ENCODE measurements at places on chromosomes 7 and 10.

GRCh38 chr7:42856605-42856987, 55.3 kb downstream of the C7orf25 start:
- DNase-seq, result no peak

- DNase-seq, result peak; percentile 52
Measured at GRCh38 chr10:75111907-75112679, 637 bp downstream of the SAMD8 start.

GRCh38 chr10:69217119-69217754, 2.9 kb upstream of the HKDC1 start:
- DNase-seq, result peak; percentile 78

GRCh38 chr10:121854809-121855445, 72.9 kb downstream of the ATE1 start:
- DNase-seq, result no peak

DNA sequence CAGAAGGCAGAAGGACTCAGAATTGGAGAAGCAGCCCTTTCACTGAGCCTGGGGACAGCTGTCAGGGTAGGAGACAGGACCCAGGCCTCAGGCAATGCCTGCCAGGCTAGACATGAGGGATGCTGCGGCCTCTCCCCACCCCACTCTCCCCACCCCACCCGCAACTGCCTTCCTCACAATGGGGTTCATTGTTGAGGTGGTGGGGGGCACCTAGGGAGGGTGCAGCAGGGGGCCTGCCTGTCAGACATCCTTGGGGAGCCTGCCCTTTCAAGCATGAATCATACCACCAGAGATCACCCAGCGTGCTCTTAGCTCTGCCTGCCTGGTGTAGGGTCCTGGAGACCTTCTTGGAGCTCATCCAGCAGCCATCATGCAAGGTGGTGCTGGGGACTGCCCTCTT, at the start of gene C10orf62:
TSS of gene C10orf62 (plus strand) at position 243 of the 400 bp plus-strand sequence. CDS start 177 bp downstream, outside the sequence.
- no peak for DNase-seq

DNA sequence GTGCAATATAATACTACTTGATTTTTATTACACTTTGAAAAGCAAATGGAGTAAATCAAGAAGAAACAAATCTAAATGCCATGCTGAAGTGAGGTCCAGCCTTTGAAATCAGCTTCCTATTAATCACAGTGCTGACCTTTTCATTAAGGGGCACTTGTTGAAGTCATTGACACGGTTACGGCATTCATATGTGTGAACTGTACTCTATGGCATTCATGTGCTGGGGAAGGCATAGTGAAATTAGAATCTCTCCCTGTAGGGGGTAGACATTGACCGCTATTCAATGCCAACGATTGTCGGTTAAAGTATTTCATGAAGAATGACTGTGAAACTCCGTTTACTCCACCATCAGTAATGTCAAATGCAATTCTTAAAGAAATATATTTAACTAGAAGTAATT, 296.1 kb upstream of the SEMA3A start:
- DNase-seq, result peak; percentile 70

- DNase-seq, result no peak
Measured at GRCh38 chr7:36600869-36601530, 123.3 kb downstream of the AOAH start.

GRCh38 chr10:60940446-60940845, 3.5 kb downstream of the RHOBTB1 start:
- no peak for DNase-seq

- no peak for DNase-seq
Measured at GRCh38 chr7:1855725-1856160, 185.7 kb downstream of the ELFN1 start.

- no peak for DNase-seq
Measured at GRCh38 chr10:127153181-127153580, 43.2 kb downstream of the INSYN2A start.

- DNase-seq, result no peak
Measured at GRCh38 chr10:51171946-51172345, 97.7 kb downstream of the PRKG1 start.

DNA sequence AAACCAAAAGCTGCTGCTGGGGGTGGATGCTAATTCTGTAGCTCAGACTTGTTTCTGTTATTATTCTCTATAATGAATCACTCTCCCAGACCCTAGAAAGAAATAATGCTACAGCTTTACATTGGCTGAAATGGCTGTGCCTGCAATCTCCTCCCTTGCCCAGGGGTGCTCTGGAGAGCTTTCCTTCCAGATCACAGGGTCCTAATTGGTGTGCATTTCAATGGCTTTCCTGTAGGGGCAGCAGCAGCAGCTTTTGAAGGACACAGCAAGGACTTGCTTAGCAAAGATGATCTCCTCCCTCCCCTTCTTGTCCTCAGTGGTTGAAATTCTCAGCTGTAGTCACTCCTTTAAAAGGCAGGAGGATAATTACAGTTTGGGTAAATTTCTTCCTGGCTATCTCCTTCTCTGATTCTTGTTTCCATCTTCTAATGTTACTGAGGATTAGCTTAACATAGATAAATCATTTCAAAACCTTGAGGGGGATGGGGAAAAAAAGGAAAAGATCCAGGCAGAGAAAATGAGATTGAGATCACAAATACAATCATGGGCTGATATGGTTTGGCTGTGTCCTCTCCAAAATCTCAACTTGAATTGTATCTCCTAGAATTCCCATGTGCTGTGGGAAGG, 120.2 kb upstream of the CTTNBP2 start:
- DNase-seq, result no peak

GRCh38 chr7:135650831-135651573, 11.3 kb upstream of the STMP1 start:
- peak; percentile 46 for DNase-seq

DNA sequence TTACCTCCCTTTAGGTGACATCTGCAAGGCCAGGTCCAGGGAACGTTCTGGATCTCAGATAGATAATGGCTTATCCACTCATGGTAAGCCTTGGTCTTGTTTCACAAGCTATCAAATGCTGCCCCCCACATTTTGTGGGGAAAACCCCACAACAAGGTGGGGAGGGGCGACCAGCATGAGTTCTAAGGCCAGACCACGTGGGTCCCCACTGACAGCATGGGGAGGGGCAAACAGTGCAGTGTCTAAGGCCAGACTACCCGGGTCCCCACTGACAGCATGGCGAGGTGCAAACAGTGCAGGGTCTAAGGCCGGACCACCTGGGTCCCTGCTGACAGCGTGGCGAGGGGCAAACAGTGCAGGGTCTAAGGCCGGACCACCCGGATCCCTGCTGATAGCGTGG, 102.8 kb downstream of the DIP2C start:
- no peak for DNase-seq

All from AG08395 (cell line).